ENCODE measurements at places on chromosomes 2 and 18. TPM values are rescaled to one million over a fixed set of nuclear protein-coding genes. Genes with fewer than 3 reads are reported as not detected.

- DNase-seq = no peak
These were observed 154.4 kb upstream of the SERTAD2 start for GRCh38 chr2:64808092-64808491.

DNA sequence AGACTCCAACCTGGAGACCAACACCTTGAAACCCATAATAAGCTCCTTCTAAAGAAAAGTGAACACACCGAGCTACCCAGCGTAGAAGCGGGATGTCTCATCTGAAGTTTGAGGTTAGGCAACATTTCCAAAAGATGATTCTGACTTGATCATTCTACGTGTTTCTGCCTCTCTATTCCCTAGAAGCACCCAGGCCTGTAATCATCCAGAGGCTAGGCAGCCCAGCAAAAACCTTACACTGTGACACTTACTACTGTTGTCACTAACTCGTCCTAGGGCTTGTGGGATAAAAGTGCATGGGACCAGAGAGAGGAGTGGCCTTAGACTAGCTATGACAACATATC is 1.4 kb downstream of the ZBTB14 start:
- DNase-seq = no peak

DNA sequence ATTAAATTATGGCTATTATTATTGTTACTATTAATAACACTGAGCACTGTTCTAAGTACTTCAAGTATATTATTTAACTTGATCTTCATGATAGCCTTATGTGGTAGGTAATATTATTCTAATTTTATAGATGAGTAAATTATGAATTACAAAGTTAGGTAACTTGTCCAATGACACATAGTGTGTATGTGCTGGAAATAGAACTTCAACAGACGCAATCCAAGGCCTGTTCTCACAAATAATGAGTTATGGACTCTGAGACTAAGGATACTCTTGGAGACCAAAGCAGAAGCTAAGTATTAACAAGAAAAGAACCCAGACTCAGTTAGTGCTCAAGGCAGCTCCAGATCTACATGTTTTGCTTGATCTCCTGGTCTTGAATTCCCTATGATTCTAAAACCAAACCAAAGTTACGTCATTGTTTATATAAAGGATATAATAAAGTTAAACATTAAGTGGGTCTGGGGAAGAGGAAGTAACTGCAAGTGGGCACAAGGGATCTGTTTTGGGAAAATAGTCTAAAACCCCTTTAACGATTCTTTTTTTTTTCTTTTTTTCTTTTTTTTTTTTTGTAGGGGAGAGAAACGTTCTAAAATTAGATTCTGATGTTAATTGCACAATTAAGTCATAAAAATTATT is 211.3 kb downstream of the ERBB4 start:
- DNase-seq = no peak

GRCh38 chr2:44109166-44109565 is 59.5 kb upstream of the PPM1B start:
- no peak for DNase-seq

DNA sequence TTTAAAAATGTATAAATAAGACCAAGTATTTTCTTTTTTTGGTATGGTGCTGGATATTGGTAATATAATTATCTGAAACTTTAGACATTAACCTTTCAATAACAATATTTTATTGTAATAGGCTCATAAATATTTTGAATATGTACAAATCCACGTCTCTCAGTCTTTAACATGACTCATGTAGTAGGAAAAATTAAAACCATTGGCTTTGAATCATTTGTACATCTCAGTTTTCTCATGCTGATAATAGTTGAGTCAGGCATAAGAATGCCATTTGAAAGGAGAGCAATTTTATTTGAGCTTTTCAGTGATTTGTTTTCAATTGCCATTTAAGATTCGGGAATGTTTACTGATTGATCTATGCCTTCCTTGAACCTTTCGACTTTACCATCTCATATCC is 364.8 kb downstream of the TGIF1 start:
- no peak for DNase-seq

DNA sequence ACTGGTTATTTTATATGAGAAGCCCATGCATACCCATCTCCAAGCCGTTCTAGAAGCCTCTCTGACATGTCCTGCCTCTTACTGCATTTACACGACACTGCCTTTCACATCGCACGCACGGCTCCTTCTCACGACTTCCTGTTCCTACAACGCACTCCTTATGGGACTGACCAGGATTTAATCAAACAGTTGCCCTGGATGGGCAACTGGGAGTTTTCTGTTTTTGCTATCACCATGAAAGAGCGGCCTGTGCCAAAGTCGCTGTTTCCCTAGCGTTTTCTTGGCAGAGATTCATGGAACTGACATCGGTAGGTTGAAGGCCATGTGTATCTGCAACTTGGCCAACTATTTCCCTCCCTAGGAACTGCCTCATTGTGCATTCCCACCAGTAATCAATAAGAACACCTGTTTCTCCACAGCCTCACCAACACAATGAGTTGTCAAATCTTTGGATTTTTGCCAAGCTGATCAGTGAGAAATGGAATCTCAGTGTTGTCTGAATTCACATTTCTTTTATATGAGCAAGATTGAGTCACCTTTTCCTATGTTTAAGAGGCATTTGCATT is 97.2 kb upstream of the OTOS start:
- no peak for DNase-seq

Gene GKN1
- not detected for total RNA-seq

Measured in esophagus muscularis mucosa (tissue), 4 donors.